ENCODE measurements at places on chromosomes 1 and 21. TPM values are rescaled to one million over a fixed set of nuclear protein-coding genes. Genes with fewer than 3 reads are reported as not detected.

GRCh38 chr1:36572906-36573305 is 90.2 kb upstream of the CSF3R start:
- no peak for DNase-seq

- no peak for DNase-seq
These were observed 649.5 kb upstream of the ADGRL2 start for GRCh38 chr1:81151206-81151605.

DNA sequence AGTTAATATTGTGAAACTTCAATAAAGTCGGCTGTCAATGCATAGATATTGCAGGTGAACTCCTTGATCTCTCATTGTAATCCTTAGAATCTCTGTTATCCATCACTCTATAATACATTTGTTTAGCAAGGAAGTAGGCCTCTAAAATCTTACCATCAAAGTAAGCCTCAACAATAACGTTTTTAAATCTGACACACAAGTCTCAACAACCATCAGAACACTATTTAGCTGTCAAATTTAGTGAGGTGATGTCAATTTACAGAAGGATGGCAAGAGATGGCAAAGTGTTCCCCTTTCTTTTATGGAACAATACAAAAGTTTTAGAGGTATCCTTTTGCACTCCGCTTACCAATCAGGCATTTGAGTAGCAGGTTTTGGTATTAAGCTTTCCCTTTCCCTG is 67.6 kb downstream of the RWDD3 start:
- DNase-seq = no peak

- peak; percentile 14 for DNase-seq
These were observed 54.5 kb downstream of the ARHGEF10L start for GRCh38 chr1:17594026-17594425.

PCSK9 gene
- 0.16 TPM for polyA plus RNA-seq

GRCh38 chr1:1954831-1955441 is 35.9 kb upstream of the TMEM52 start:
- no peak for DNase-seq

- DNase-seq = no peak
These were observed 61.2 kb upstream of the DPH5 start for GRCh38 chr1:101086783-101087182.

GRCh38 chr21:26194326-26194725 is 23.8 kb upstream of the APP start:
- no peak for DNase-seq

DNA sequence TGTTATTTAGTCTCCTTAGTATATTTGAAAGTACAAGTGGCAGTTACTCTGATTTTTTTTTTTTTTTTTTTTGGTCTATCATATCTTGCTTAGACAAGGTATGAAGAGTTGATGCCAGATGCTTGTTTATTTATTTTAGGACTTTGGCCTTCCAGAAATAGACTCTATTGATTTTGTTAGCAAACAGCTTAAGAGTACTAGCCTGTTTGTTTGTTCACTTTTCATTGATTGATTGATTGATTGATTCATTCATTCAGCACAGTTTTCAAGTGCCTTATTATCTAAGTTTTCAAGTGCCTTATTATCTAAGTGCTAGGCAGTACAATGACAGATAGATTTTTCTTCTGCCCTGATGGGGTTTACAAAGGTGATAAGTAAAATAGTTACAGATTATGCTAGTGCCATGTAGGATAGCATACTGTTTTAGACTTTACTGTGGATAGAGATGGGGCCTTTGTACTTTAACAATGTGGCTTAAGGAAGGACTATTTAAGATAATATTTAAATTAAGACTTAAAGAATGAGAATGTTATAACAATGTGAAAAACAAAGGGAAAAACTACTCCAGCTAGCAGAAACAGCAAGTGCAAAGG is 50.5 kb downstream of the MTF2 start:
- DNase-seq = no peak

- DNase-seq = no peak
These were observed 82.1 kb downstream of the PTPN14 start for GRCh38 chr1:214469290-214469689.

DNA sequence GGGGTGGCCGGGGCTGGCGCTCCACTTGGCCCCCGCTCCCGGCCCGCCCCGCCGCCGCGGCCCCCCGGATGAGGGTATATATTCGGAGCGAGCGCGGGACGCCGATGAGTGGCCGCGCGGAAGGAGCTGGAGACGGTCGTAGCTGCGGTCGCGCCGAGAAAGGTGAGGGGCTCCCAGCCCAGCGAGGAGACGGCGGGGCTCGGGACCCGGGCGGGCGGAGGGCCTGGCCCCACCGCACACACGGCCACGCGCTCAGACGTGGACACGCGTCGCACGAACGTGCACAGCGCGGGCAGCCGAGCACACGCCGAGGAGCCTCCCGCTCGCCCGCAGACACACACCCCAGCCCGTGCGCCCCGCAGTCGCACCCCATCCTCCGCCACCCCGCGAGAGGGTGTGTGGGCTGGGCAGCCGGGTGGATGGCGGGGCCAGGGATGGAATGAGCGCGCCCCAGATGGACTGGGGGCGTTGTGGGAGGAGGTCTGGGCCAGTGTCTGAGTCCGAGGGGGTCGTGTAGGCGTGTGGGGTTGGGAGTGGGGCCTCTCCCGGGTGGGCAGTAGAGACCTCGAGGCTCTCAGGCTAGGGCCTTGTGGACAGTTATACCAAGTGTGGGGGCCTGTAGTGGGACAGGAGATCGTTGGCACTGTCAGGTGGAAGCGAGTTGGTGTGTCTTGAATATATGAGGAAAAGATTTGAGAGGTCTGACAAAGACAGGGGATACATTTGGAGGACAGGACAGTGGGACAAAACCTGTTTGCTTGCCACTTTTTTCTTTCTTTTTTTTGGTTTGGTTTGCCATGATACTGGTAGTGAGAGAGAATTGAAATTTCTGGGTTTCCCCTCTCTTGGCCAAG is at the start of gene UAP1:
TSS of gene UAP1 (plus strand) at position 107 of the 854 bp plus-strand sequence. CDS start 4,347 bp downstream, outside the sequence.
- DNase-seq = peak; percentile 61

FTCD gene
- polyA plus RNA-seq = not detected

- no peak for DNase-seq
These were observed 23.5 kb downstream of the RNF223 start for GRCh38 chr1:1050577-1051052.

DNA sequence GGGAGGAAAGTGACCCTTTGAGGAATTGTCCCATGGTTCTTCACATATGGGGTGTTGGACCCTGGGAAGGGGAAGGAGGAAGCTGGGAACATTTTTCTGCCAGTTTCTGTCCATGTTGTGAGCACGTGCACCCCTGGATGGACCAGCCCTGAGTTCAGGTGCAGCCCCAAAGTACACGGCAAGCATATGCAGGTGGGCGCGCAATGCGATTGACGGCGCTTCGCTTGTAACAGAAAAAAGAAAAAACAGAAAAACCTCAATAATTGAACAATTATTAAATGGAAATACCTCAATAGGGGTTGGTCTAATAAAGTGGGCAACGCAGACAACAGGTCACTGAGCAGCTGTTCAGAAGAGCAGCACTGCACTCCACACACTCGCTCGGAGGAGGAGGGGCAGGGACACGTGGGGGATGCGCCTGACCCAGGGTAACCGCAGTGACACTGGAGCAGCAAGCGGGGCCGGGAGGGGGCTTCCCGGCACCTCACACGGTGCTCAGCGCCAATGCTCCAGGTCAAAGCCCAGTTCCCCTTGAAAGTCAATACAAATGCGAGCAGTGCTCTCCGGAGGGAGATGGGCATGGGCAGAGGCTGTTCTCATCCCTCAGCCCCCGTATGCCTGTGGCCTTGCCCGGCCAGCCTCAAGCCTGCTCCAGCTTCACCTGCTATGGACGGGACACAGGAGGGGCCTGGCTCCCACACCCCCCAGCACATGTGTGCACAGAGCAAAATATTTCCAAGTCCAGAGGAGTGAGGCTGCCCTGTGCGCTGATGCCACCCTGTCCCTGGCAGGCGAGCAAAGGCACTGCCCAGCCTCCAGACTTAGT is 6.6 kb upstream of the ACTRT2 start:
- DNase-seq = no peak

NRAS gene
- 36.8 TPM for polyA plus RNA-seq

DNA sequence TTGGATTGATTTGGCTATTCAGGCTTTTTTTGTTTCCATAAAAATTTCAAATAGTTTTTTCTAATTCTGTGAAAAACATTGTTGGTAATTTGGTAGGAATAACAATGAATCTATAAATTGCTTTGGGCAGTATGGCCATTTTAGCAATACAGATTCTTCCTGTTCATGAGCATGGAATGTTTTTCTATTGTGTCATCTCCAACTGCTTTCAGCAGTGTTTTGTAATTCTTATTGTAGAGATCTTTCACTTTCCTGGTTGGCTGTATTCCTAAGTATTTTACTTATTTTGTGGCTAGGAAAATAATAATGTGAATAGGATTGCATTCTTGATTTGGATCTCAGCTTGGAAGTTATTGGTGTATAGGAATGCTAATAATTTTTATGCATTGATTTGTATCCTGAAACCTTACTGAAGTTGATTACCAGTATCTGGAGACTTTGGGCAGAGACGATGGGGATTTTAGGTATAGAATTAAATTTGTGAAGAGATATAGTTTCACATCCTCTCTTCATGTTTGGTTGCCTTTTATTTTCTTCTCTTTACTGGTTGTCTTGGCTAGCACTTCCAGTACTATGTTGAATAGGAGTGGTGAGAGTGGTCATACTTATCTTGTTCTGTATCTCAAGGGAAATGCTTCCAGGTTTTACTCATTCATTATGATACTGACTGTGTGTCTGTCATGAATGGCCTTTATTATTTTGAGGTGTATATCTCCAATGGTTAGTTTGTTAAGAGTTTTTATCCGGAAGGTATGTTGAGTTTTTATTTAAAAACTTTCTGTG is 57.3 kb downstream of the DRAM2 start:
- peak; percentile 78 for DNase-seq

EDEM3 gene
- 19.8 TPM for polyA plus RNA-seq

PKP1 gene
- 0.15 TPM for polyA plus RNA-seq

DNA sequence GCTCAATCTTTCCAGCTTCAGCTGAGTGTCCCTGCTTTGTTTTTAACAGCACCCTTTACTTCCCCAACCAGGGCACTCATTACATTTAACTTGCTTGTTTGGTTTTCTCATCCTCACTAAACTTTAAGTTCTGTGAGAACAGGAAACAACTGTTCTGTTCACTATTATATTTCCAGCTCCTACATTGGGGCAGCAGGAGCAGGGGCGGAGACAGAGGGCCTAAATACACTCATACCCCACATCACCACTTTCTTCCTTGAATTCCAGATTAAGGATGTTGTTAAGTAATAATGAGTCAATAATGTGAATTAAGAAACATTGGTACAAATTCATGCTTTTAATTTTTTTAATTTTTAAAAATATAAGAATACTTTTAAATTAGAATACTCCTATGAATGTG is 6.0 kb downstream of the DRAM2 start:
- no peak for DNase-seq

DNA sequence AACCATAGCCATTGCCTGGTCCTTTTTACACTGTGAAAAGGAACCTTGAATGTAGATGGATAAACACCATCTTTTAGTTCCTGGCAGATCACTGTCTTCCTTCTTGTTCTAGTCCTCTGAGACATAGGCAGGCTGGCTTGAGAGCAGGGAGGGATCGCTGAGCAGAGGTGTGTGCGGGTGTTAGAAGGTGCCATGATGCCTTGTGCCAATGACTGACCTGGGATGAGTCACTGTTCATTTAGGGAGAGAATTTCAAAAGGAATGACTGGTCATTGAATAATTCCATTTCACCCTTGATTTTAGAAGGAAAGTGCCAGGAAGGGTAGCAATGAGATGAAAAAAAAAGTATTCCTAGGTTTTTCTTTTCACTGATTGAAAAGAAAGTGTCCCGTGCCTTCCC is 383.9 kb downstream of the KIF26B start:
- DNase-seq = peak; percentile 50

GUCA2A gene
- not detected for polyA plus RNA-seq

DNA sequence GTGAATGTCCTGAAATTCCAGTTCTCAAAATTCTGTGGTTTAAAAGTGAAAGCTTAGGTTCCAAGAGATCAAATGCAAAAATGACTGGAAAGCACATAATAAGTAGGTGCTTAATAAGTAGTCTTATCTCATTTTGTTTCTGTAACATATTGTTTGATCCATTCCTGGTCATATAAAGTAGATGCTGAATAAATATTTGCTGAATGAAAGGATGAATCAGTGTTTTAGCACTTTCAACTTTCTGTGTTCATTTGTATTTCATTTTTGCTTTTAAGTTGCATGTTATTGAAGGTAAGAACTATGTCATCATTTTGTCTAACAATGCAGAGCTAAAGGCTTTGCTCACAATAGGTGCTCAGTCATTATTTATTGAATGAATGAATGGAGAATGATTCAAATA is 6.3 kb downstream of the MAST2 start:
- no peak for DNase-seq

DNA sequence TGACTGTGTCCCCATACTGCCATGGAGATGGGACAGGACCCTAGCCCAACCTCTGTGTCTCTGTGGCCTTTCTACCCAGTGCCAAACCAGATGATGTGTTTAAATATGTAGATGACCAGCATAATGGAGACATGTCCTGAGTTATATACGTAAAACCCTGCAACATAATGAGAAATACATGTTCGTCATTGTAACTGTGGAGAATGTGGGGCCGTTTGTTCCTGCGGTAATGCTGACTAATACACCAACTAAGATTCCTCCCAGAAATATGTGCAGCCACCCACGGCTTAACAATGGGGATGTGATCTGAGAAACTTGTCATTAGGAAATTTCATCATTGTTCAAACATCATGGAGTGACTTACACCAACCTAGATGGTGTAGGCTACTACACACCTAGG is 71.7 kb upstream of the SIM2 start:
- DNase-seq = peak; percentile 77

GRCh38 chr1:67816095-67816475 is 17.2 kb downstream of the GNG12 start:
- DNase-seq = no peak

TP53BP2 gene
- polyA plus RNA-seq = 8.3 TPM

Data from GM23248 (cell line).